Stimulated activated CD8-positive, alpha-beta memory T cell treated with anti-CD3 and anti-CD28 coated beads, Interleukin-4, amount 100 ng/mL, for 1 hour (primary cell): ENCODE measurements at places on chromosomes 11 and 22.

- no peak for DNase-seq
These were observed 190.7 kb downstream of the SNX19 start for GRCh38 chr11:130725421-130726233.

DNA sequence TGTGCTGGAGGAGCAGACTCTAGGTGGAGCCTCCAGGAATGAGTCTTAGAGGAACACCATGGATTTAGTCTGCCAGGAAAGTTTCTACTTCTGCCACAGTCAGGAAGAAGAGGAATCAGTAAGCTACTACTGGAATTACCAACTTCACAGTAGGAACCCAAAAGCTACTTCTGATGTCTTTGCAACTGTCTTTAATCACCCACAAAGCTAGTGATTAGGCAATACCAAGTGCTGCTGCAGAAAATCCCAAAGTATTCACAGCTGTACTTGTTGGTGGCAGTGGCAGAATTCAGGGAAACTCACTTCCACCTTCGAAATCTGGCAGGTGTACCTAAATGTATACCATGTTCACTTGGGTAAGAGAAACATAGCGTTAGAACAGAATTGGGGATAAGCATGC lies 264.5 kb upstream of the SORL1-AS1 start:
- DNase-seq, result no peak

DNA sequence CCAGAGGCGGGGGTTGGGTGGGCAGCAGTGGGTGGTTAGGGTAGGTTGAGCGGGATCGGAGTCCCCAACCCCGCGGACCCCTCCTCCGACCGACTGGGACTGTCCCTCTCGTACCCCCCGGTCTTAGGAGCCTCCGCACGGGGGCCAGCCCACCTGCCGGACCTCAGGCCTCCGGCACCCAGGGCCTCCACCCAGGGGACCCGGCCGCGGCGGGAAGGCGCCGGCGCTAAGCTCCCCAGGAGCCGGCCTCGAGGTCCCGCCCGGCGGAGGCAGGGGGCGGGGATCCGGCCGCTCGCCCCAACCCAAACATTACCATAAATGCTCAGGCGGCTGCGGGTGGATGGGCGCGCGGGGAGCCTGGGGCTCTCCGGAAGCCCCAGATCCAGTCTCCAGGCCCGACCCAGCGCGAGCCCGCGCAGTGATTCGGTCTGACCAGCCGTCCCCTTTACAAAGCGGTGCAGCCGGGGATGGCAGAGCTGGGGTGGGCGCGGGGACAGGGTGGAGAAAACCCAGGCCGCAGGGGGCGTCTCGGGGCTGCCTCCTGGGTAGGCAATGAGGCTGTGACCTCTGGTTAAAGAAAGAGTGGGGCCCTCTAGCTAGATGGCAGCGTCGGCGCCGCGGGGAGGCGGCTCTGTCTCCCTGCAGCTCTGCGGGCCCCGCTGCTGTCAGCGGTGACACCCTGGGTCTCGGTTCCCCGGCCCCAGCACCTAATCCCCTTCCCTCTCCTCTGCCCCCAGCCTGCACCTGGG lies 4.0 kb upstream of the MCAM start:
- no peak for DNase-seq

- DNase-seq, result no peak
These were observed 2.8 kb upstream of the RPS19BP1 start for GRCh38 chr22:39535357-39535725.

GRCh38 chr11:78810559-78811009 lies 235.9 kb upstream of the NARS2 start:
- DNase-seq, result no peak

- no peak for DNase-seq
These were observed 74.1 kb downstream of the PIWIL4 start for GRCh38 chr11:94641167-94641761.

- DNase-seq, result no peak
These were observed 18.4 kb downstream of the TBCEL start for GRCh38 chr11:121042296-121042695.

GRCh38 chr11:86980086-86980796 lies 25.0 kb upstream of the FZD4 start:
- no peak for DNase-seq

DNA sequence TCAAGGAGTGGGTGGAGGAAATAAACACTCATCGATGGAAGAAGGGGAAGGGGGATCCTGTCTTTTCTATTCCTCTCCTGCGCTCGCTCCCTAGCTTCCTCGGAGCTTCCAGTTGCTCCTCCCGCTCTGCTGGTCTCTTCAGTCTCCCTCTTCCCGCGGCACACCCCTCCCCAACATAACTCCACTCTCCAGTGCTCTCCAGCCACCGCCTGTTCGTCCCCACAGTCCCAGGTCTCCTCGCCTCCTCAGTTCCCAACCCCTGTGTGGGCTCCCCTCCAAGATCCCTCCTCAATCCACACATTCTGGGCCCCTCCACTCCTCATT lies 438 bp downstream of the ZW10 start:
- DNase-seq, result no peak

DNA sequence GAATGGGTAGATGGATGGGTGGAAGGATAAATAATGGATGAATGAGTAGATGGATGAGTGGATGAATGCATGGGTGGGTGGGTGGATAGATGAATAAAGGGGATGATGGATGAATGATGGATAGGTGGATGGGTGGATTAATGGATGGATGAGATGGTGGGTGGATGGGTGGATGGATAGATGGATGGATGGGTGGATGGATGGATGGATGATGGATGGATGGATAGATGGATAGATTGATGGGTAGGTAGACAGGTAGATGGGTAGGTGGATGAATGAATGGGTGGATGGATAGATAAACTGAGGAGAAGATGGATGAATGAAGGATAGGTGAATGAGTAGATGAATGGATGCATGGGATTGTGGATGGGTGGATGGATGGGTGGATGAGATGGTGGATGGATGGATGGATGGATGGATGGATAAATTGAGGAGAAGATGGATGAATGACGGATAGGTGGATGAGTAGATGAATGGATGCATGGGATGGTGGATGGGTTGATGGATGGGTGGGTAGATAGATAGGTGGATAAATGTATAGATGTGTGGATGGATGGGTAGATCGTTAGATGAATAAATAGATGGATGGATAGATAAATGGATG lies 331.3 kb downstream of the MN1 start:
- no peak for DNase-seq

GRCh38 chr11:11045156-11045930 lies 187.5 kb upstream of the ZBED5 start:
- no peak for DNase-seq

- no peak for DNase-seq
These were observed 44.2 kb upstream of the WEE1 start for GRCh38 chr11:9529334-9529650.

DNA sequence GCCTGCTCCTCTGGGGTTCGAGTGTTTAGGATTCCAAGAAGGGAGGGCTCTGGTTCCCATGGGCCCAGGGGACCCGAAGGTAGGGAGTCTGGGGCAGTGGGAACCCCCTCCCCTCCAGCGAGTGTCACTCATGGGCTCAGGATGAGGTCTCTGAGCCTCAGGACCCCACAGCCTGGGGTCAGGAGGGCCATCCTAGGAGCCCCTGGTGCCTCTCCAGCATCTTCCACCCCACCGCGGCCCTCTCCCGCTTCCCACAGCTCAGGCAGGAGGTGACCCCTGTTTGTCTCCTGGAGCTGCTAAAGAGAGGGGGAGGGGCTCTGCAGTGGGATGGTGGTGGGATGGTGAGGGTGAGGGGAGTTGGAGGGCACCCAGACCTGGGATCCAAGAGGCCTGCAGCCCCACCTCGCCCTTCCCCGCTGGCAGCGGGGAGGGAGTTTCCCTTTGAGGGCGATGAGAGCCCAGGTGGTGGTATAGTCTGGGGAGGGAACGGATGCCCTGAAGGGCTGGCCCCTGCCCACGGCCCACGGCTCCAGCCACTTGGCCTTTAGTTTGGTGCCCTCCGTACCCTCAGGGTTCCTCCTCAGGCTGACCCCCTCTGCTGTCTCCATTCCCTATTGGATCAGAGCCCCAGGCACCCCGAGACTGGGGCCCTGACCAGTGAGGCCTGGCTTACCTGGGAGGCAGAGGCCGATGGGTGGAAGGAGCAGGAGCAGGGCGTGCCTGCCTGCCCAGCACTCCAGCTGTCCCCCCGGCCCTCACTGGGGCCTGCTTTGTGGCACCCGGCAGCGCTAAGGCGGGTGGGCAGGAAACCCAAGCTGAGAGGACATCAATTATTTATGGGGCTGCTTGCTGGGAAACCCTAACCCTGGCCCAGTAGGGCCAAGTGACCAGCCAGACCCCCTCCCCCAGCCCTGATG lies 1.1 kb upstream of the CABP4 start:
- DNase-seq, result no peak

DNA sequence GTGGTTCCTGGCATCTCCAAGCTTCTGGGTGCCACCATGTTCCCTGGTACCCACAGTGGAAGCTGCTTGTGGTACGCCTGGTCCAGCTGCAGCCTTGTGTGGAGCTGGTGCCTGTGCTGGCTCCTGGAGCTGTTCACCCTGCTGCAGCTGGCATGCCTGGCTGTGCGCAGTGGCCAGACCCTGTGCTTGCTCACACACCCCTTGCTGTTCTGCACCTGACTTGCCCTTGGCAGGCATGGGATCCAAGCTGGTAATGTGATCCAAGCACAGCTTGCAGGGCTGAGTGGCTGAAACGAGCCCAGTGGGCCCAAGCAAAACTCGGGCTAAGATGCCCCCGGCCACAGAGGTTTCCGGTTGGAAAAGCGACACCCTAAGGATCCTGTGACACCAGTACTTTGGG lies 104.7 kb upstream of the CLMP start:
- DNase-seq, result no peak

DNA sequence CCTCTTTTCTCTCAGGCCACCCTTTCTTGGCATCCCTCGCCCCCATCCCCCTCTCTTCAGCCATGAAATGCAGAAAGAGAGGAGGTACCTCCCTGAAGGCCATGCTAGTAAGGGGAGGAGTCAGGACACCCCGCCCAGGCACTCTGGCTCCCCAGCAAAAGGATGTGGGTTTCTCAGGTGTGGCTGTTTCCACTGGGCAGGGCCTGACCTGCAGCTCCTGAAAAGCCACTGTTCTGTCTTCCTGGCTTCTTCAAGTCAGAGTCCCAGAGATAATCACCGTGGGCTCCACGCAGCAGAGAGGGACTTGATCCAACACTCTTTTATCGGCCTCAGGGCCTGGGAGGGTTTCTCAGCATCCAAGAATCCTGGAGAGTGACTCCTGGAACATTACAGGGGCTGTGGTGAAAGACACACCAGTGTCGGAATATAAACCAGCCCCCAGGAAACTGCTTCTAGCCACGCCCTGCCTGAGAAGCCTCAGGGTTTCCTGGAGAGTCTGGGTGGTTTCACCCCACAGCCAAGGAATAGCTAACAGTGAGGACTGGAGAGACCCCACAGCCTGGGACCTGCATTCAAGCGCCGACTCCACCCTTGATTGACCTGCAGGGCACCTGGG lies 45.7 kb upstream of the TSPAN18 start:
- DNase-seq, result peak; percentile 10

DNA sequence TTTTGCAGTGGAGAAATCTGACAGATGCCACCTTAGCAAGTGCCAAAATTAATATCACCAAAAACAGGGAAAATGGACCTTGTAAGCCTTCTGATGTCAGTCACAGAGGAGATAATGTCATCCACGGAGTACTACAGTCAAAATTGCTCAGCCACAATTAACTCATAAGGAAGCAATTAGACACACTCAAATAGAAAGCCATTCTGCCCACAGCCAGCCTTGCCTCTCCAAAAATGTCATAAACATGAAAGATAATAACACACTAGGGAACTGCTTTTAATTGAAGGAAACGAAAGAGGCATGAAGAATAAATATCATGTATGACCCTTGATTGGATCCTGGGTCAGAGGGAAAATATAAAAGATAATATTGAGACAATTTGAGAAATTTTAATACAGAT lies 505.6 kb upstream of the API5 start:
- DNase-seq, result no peak

GRCh38 chr22:47304854-47305253 lies 542.4 kb downstream of the TBC1D22A start:
- DNase-seq, result no peak

GRCh38 chr11:6619004-6619745 lies at the start of gene TPP1:
Gene TPP1, minus strand, starts transcription at chr11:6619422. Its CDS starts 22 bp downstream, at chr11:6619400.
- peak; percentile 84 for DNase-seq

DNA sequence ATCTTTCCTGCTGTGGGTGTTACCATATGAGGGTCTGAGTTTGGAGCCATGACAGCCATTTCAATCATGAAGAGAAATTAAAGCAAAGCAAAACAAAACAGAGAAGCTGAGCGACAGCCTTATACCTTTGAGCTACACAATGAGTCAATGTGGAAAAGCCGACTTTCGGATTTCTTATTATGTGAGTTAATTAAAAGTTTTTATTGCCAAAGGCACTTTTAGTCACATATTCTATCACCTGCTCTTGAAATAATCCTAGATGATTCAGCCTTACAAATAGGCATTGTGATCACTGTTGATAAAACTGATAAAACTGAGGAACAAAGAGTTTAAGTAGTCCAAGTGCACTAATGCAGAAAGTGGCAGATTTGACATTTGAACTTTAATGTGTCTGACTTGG lies 381.9 kb upstream of the TENM4 start:
- DNase-seq, result no peak

DNA sequence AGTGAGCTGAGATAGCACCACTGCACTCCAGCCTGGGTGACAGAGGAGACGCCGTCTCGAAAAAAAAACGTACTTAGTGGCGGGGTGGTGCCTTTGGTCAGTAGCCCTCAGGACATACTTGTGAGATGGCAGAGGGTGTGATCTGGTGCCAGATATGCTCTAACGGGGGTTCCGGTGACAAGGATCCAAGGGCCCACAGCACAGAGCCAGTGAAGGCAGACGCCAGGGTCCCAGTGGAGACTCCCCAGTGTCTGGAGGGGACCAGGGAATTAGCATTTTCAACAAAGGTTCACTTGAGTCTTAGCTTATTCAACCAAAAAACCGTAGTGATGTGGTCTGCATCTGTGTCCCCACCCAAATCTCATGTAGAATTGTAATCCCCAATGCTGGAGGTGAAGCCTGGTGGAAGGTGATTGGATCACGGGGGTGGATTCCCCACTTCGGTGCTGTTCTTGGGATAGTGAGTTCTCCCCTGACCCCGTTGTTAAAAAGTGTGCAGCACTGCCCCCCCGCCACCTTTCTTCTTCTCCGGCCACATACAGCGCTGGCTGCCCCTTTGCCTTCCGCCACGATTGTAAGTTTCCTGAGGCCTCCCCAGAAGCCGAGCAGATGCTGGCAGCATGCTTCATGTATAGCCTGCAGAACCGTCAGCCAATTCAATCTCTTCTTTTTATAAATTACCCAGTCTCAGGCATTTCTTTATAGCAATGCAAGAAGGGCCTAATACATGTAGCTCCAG lies 26.6 kb upstream of the OSBPL5 start:
- no peak for DNase-seq

GRCh38 chr11:35003186-35003585 lies 86.8 kb downstream of the PDHX start:
- no peak for DNase-seq
